CD4-positive, alpha-beta T cell treated with Interleukin-1 beta for 1 hour (primary cell): ENCODE measurements at places on chromosomes 6 and 20.
A peak's percentile ranks its signal among the peaks of the same experiment; 100 is the strongest.

- peak; percentile 20 for DNase-seq
Observed at GRCh38 chr6:43823879-43824702, 54.1 kb downstream of the VEGFA start.

DNA sequence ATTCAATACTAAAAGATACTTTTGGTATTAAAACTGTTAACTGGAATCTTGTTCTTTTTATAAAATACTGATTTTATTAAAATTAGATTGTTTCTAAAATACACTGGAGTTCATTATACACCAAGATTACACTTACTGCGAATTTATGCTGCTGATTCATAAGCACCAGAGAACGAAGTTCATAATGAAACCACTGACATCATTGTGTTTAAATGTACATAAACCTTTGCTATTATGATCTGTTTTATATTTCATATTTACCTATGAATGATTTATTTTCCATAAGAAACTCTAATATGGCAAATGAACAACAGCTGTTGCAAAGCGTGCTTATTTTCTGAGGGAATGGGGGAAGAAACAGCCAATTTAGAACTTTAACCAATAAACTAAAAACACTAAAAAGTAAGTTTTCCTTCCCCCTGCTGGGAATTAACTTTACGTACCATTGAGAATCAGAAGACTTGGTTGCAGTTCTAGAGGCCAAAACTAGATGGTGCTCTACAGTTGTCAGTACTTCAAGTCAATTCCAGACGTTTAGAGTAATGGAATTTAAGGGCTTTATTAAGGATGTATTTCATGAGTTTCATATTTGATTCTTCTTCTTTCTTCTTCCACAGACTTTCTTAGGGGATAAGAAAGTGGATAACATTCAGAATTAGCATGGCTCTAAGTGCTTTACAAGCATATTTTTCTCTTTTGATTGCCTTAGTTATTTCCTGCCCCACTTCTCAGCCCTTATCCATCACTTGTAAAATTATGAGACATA is 30.8 kb upstream of the COL19A1 start:
- peak; percentile 36 for DNase-seq

- peak; percentile 47 for DNase-seq
Observed at GRCh38 chr6:143941852-143942627, 66.0 kb downstream of the PLAGL1 start.

GRCh38 chr6:141460743-141461484 is 671.8 kb upstream of the GJE1 start:
- no peak for DNase-seq

- DNase-seq = no peak
Observed at GRCh38 chr6:132712366-132712765, 1.5 kb downstream of the VNN1 start.

- no peak for DNase-seq
Observed at GRCh38 chr20:15214051-15214450, 876.6 kb upstream of the FLRT3 start.

DNA sequence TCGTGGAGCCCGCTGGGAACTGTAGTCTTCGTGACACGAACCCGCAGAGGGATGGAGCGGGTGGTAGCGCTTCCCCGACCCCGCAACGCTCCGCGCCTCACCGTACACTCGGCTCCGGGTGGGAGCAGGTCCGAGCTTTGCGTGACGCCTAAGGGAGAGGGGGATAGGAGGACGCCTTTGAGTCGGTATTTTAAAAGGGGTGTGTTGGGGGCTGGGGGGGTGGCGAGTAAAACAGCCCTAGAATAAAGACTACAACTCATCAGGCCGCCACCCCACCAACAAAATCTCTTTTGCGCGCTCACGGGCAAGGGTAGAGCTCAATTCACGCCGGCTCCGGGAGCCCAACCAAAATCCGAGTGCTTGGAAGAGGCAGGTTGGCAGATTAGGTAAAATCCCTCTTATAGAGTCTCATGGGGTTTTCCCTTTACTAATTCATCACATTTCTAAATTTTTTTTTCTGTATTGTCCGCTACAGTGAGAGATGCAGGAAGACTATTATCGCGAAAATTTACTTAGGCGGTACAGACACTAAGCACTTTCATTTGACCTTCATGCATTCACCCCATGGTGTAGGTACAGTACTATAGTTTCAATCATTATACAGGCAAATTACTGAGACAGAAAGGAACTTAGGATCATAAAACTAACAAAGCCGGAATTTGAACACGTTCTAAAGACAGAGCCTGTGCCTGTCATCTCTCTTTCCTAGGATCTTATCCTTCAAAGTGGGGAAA is 706 bp upstream of the SNX14 start:
- no peak for DNase-seq

GRCh38 chr6:36333931-36334725 is 2.6 kb downstream of the BNIP5 start:
- DNase-seq = no peak

GRCh38 chr6:131914967-131915751 is 36.0 kb downstream of the CCN2 start:
- peak; percentile 49 for DNase-seq

DNA sequence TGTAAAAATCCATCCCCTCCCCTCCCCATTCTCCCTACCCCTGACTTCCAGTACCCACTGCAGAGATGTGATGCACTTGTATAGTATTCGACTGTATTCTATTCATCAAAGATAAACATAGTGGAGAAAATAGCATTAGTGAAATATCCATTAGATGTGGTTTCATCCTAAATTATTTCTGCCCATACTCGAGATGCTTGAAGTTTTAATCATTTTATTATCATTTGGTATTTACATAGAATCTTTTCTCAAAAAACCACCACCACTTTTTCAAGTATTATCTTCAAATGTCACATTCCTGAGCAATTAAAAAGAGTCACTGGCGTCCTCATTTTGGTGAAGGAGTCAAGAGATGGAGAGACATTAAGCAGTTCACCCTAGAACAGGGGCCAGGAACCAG is 181.9 kb downstream of the HAO1 start:
- no peak for DNase-seq

GRCh38 chr20:41440882-41441281 is 74.3 kb upstream of the EMILIN3 start:
- DNase-seq = no peak

- no peak for DNase-seq
Observed at GRCh38 chr6:21501815-21502214, 91.7 kb upstream of the SOX4 start.

- DNase-seq = peak; percentile 2
Observed at GRCh38 chr20:63135411-63135810, 80.5 kb downstream of the YTHDF1 start.

DNA sequence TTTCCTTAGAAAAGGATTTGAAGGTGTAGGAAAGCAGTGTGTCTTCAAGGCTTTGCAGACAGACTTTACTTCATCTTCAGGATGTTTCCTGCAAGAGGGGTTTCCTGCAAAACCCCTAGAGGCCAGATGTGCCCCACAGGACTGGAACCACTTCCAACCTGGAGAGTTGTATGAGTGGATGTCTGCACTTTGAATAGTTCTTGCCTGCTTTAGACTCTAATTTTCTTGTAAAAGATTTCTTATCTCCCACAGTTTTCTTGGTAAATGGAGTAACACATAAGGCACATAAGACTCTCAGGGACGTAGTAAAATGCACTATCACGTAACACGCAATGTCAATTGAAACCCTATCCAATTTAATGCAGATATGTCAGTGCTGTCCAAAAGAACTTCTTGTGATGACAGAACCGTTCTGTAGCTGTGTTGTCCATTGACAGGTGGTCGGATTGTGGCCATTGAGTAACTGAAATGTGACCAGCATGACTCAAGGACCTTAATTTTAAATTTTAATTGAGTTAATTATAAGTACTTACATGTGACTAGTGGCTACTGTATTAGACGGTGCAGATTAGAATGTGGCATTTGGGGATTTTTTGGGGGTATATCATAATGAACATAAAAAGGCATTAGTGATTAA is 118.7 kb downstream of the JARID2 start:
- no peak for DNase-seq

GRCh38 chr6:117399924-117400323 is 25.8 kb downstream of the ROS1 start:
- DNase-seq = no peak

DNA sequence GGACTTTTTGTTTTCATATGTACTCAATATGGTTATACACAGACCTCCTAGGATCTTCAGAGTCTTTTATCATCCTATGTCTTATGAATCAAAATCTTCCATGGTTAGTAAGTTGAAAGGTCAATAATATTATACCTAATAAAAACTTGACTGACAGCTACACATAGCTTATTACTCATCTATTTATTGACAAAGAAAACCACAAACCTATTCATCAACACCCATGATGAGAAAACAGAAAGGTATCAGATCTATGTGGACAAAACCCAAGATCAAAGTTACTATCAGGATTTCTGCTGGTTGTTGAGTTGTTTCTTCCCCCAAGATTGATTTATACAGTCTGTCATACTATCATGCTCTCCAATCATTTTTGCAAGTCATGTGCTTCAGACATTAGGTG is 460.1 kb upstream of the MANEA start:
- no peak for DNase-seq

DNA sequence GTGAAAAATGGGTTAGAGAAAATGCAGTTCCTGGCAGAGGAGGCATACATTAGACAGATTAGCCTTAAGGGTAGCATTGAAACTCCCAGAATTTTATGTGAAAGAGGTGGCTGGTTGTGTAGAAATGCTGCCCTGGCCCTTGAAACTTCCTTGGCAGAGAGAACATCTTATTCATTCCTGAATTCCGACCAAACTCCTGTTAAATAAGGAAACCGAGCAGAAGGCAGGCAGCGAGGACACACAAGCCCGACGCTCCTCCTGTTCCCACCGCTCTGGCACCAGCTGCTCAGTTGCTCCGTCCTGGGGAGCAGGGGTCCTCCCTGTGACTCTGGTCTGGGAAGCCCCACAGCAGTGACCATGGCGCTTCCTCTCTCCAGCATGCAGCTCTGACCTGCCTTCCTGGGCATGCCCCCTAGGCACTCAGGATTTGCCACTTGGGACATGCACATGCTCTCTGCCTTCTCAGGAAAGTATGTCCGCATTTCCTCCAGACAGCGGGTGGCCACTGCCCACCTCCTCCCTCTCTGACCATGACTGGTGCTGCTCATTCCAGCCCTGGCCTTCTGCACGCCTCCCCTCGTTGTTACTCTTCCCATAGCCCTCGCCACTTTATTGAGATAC is 35.2 kb upstream of the CLDN20 start:
- no peak for DNase-seq

DNA sequence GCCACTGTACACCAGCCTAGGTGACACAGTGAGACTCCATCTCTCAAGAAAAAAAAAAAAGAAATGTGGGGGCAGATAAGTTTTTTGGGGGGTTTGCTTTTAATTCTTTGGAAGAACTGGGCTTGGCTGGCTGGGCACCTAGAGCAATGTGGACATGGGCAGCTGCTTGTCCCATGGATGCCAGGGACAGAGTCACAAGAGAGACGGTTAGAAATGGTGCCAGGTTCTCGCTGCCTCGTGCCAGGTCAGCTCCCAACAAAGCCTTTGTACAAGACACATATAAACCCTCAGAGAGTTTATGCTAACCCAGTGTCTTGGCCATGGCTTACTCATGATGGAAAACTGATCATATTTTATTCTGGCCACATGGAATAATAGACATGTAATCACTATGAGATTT is 76.2 kb upstream of the ESR1 start:
- no peak for DNase-seq

GRCh38 chr6:37024656-37025337 is 19.3 kb downstream of the FGD2 start:
- DNase-seq = no peak
